ENCODE measurements at places on chromosomes 6 and 20.

DNA sequence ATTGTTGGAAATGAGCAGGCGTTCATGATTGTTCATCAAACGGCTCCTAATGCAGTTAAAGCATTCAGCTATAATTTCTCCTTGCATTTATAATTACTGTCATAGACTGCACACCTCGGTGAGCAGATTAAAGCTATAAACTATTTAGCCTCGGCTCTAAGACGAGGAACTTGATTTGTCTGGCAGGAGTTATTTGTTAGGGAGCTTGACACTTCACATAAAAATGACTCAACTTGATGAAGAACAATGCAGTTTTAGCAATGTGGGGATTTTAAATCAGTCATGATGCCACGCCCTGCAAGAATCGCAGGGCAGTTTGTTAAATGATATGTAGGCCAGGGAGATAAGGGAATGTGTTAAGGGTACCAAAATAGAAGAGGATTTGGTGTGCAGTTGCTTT is 290.2 kb downstream of the TSHZ2 start:
- no peak for DNase-seq

DNA sequence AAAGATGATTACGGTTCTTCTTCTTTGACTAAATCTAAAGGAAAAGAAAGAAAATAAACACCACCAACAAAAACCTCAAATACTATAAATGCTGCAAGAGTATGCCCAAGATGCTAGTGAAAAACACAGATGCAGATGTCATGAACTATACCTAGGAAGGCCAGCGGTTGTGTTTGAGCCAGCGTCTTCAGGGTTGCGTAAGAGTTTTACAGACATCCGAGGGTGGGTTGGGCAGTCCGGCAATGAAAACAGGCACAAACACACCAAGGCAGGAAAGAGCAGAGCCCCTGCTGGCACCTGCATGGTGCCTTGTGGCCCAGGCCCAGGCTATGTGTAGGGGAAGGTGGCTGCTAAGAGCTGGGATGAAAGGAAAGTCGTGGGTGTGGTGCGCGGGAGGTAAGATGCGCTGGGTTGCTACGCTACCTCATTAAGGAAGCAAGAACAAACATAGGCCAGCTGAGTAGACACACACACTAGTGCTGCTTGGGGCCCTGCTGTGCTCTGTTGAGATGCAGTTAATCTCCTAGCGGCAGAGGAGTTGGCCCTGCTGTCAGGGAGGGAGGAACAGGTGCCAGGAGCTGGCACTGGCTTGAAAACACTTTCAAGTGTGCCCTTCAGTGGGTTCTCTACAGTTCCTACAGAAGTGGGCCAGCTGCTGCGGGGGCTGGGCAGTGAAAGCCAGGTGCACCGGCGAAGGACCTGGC is 170.2 kb upstream of the PLN start:
- DNase-seq: no peak

DNA sequence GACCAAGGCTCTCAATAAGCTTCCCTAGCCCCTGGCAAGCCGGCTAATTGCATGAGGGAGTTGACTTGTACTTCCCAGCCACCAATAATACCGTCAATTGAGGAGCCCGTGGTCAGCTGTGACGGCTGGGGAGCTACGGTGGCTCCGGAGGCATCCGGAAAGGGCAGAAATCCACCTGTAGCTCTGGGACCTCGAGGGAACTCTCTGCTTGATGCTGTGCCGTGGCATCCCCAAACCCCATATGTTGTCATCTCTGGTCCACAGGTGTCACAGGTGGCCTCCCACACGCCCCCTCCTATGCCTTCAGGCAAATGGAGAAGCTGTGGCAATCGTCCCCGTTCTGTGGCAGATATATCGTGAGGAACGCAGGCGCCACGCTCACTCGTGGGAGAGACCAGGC is 5.5 kb upstream of the KCNQ2 start:
- no peak for DNase-seq

DNA sequence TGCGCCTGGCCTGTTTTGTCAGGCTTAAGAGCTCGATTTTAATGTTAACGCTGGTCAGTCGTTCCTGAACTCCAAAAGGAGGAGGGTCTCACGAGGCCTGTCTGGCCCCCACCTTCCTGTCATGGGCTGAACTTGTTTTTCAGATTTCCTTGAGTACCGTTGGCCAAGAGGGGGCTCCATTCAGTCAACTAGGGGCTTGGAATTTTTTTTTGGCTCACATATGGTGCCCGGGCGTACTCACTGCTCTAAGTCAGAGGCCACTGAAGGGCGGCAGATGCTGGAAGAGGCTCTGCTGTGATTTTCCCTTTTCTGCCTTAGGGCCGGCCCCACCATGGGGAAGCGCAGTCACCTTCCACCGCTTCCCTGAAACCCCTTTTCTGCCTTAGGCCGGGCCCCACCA is 6.9 kb upstream of the BIRC7 start:
- no peak for DNase-seq

GRCh38 chr6:110359556-110359955 is 1.4 kb upstream of the METTL24 start:
- no peak for DNase-seq

DNA sequence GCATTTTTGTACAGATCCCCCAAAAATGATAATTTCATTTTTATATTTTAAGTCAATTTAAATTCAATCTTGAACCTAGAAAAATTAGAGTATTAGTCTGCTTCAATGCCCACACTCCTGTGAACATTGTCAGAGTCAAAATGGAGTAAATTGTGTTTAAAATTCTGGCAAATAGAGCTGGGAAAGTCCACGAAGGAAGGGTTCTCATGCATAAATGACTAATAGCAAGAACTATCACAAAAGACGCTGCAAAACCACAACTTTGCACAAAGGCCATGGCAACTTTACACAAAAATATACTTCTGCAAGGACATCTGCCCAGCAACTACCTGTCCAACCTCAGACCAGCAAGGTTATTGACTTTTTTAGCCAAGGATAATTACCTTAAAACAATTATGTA is 203.2 kb upstream of the SMLR1 start:
- DNase-seq: no peak

DNA sequence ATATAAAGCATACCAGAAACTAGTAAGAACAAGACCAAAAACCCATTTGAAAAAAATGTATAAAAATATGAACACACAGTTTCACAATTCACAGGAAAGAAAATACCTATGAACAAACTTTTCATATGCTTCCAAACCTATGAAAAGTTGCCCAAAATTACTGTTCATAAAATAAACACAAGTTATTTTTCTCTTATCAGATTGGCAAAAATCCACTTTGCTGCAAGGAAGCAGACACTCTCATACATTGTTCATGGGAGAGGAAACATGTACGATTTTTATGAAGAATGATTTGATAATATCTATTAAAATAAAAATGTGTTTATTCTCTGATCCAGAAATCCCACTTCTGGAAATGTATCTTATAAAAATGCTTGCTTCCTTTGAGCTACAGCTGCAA is 40.0 kb upstream of the OCSTAMP start:
- no peak for DNase-seq

- no peak for DNase-seq
Measured at GRCh38 chr20:50877232-50877743, 53.9 kb downstream of the ADNP start.

DNA sequence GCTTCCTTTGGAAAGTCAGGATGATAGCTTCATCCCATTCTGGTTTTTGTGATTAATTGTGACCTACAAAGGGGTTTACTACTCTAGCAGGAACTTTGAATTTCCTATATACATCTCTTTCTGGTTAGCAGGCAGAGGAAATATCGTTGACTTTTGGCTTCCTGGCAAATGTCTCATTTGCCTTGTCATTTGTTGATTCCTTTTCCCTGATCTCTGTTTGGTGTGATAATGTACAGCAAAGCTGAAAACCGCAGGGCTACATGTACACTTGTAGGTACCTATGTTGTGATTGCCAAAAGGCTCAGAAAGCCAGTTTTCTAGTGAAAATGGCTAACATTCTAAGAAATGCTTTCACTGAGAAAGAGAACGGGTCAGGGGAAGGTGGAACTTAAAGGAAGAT is 44.3 kb downstream of the TOP1 start:
- no peak for DNase-seq

DNA sequence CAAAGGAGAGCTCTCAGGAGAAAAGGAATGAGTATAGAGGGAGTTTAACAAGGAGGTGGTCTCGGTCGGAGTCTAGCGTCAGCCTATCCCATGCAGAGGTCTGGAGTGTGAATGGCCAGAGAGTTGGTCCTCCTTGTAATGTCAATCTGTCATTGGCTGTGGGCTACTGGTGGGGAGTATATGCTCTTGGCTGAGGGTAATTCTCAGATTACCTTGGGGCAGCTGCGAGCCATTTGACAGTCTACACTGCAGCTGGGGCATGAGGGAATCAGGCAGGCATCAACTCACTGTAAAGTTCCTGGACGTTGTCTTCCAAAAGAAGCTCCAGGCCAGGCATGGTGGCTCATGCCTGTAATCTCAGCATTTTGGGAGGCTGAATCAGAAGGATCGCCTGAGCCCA is 48.1 kb downstream of the EBF4 start:
- no peak for DNase-seq

DNA sequence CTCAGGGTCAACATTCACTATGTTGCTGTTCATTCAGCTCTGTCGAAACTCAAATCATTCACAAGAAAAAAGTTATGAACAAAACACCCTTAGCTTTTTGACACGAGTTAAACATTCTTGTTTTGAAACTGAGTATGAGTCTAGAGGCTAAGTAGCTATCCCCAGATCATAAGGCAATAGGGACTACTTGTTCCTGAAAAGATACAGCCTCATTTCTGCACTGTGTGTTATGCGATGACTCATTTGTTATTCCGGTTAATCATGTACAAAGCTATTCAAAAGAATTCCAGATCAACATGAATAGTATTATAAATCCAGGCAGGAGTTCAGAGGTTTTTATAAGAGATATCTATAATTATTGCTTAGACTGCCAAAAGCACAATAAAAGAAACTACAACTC is 908.0 kb downstream of the QKI start:
- no peak for DNase-seq

- no peak for DNase-seq
Measured at GRCh38 chr6:43335469-43335868, 26.8 kb upstream of the CRIP3 start.

- DNase-seq: no peak
Measured at GRCh38 chr6:95518630-95519227, 58.6 kb upstream of the MANEA start.

DNA sequence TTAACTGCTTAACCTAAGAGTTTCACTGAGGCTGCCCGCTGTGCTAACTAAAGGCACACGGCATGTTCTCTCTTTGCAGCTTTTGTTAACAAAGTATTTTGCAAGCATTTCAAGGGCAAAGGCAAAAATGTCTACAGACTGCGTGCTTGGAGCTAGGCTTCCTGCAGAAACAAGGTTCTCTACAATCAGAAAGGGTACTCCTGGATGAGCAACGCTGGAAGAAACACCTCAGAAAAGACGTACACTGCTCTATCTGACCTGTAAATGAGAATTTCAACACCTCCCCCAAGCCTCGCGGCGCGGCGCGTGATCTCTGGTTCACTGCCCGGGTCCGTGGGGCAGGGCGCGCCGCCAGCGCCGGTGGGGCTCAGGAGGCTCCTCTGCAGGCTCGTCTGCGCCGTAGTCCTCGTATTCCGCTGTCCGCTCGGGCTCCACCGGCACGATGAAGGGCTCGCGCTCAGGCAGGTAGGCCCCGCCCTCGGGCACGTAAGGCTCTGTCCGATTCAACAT is 120.9 kb downstream of the COL12A1 start:
- DNase-seq: no peak

DNA sequence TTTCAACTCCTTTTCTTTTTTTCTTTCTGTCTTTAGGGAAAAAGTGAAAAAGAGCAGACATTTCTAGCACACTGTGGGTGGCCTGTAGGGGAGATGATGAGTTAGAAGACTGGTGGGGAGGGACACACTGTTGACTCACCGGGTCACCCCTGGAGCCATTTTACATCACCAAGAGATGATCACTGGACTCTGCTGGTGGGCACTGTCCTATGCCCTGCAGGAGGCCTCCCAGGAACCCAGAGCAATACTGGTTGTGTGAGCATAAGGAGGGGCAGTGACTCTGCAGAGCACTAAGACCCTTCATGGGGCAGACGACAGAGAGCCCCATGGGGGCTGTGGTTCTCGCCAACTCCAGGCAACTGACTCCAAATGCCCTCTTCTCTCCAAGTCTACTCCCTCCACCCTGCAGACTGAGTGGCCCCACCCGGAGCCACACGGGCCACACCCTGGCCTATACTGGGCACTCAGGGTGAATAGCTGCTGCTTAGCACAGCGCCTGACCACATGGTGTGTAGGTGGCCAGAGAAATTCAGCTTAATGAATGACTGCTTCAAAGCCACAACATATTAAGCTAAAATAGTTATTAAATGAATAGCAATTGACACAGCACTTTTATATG is 177.5 kb downstream of the CDC5L start:
- DNase-seq: no peak

GRCh38 chr6:46961711-46962110 is 40.0 kb upstream of the ADGRF5 start:
- no peak for DNase-seq

GRCh38 chr6:105546754-105547153 is 143.9 kb upstream of the PREP start:
- no peak for DNase-seq

DNA sequence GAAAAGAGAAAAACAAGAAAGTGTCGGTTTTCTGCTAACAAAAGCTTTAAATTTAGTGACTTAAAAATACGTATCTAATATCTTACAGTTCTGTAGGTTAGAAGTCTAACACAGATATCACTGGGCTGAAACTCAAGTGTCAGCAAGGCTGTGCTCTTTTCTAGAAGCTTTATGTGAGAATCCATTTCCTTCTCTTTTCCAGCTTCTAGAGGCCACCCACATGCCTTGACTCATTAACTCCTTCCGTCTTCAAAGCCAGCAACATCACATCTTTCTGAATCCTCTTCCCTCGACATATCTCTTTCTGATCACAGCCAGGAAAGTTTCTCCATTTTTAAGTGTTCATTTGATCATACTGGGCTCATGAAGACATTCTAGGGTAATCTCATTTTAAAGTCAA is 262.0 kb downstream of the MAFB start:
- no peak for DNase-seq

GRCh38 chr6:99334526-99335127 is 14.8 kb downstream of the FAXC start:
- no peak for DNase-seq

GRCh38 chr6:144896289-144896688 is 611.2 kb downstream of the UTRN start:
- DNase-seq: no peak

GRCh38 chr6:91164105-91164504 is 577.2 kb upstream of the MAP3K7 start:
- no peak for DNase-seq

DNA sequence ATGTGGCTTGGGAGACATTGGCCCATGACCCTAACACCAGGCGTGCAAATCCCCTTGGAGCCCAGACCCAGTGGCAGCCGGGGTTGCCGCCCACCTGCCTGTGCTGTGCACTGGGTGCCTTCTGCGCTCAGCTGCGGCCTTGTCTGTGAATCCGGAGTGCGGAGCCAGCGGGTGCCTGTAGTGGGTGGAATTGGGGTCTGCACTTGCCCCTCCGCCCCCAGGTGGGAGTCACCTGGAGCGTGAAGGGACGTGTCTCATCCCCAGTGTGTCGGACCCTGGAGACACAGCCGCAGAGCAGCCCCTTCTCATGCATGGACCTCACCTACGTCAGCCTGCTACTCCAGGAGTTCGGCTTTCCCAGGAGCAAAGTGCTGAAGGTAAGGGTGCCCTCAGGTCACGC is 22.9 kb upstream of the PYGB start:
- no peak for DNase-seq

GRCh38 chr6:64049736-64050135 is 414.1 kb downstream of the PHF3 start:
- no peak for DNase-seq

GRCh38 chr6:136250686-136251008 is 536 bp upstream of the MTFR2 start:
- no peak for DNase-seq

GRCh38 chr6:144415835-144416237 is 130.7 kb downstream of the UTRN start:
- DNase-seq: no peak

All from naive B cell (primary cell).